Activated T-cell treated with anti-CD3 and anti-CD28 coated beads, Interleukin-2, amount 50 U/mL, for 72 hours (primary cell): ENCODE measurements at places on chromosomes 5 and 9. TPM values are rescaled to one million over a fixed set of nuclear protein-coding genes. Genes with fewer than 3 reads are reported as not detected.

GRCh38 chr5:51846015-51846414 lies 462.8 kb downstream of the ISL1 start:
- H3K27ac ChIP-seq = no peak overlapping the region
- H3K36me3 ChIP-seq = peaks cover 1% of the 10 kb centered on the region
- no peaks in the 10 kb centered on the region for H3K4me1 ChIP-seq
- no peak for DNase-seq
- no peak overlapping the region for H3K4me3 ChIP-seq
- H3K27me3 ChIP-seq = no peaks in the 10 kb centered on the region

DNA sequence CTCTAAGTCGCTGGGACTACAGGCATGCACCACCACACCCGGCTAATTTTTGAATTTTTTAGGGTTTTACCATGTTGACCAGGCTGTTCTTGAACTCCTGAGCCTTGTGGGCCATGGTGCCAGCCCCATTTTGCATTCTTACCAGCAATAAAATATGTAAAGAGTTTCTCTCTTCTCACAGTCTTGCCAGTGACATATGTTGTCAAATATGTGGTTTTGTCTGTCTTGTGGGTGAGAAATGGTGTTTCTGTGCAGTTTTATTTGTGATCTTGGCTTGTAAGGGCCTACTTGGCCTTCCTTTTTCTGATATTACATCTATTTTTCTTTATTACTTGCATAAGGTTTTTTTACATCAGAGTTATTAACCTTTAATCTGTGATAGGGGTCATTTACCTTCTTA lies 47.1 kb downstream of the SPIN1 start:
- no peak overlapping the region for H3K27ac ChIP-seq
- H3K4me1 ChIP-seq = peaks cover 32% of the 10 kb centered on the region
- DNase-seq = no peak
- no peaks in the 10 kb centered on the region for H3K27me3 ChIP-seq
- peaks cover 26% of the 10 kb centered on the region for H3K36me3 ChIP-seq
- peak overlapping the region; percentile 31 for H3K4me3 ChIP-seq

GRCh38 chr5:98768160-98768959 lies 5.1 kb upstream of the RGMB start:
- H3K4me1 ChIP-seq = peaks cover 32% of the 10 kb centered on the region
- H3K27me3 ChIP-seq = peaks cover 55% of the 10 kb centered on the region
- peak overlapping the region; percentile 99 for H3K4me3 ChIP-seq
- no peak overlapping the region for H3K27ac ChIP-seq
- H3K36me3 ChIP-seq = no peaks in the 10 kb centered on the region
- peak; percentile 57 for DNase-seq

- no peak for DNase-seq
- H3K36me3 ChIP-seq = no peaks in the 10 kb centered on the region
- H3K27me3 ChIP-seq = no peaks in the 10 kb centered on the region
- no peak overlapping the region for H3K27ac ChIP-seq
Observed at GRCh38 chr5:86838083-86838482, 220.3 kb downstream of the COX7C start.

- no peak overlapping the region for H3K4me3 ChIP-seq
- no peaks in the 10 kb centered on the region for H3K4me1 ChIP-seq
Observed at GRCh38 chr5:59685793-59686192, 207.7 kb downstream of the PDE4D start.

DNA sequence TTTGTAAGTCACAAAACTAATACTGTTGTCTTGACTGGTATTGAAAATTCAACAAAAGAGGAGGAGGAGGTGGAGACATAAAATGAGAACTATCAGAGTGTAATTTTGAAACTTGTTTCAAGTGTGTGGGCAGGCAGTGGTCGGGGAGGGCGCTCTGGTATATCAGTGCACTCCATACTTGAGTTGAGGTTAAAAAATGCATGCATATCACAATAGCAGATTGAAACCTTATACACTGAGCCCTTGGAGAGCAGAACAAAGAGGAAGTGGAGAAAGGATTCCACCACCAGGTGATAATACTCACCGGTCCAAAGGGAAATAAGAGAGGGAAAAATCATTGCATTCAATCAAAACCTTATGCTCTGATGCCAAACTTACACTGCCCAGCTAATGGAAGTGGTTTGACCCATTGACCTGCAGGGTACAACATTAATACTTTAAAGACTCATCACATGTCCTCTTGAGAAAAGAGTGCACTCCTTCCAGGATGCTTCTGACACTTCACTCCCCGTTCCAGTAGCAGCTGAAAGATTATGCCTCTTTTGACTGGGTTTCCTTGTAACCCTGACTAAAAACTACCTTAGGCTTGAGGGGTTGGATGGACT lies 79.5 kb upstream of the FAM169A start:
- H3K27me3 ChIP-seq = peaks cover 54% of the 10 kb centered on the region
- H3K36me3 ChIP-seq = no peaks in the 10 kb centered on the region
- peak; percentile 57 for DNase-seq
- H3K4me3 ChIP-seq = no peak overlapping the region

- no peaks in the 10 kb centered on the region for H3K4me1 ChIP-seq
- DNase-seq = no peak
- H3K27ac ChIP-seq = no peak overlapping the region
- H3K27me3 ChIP-seq = peaks cover 10% of the 10 kb centered on the region
Observed at GRCh38 chr9:115170358-115171073, 52.6 kb upstream of the TNC start.

- no peak overlapping the region for H3K4me3 ChIP-seq
- no peaks in the 10 kb centered on the region for H3K27me3 ChIP-seq
- H3K36me3 ChIP-seq = no peaks in the 10 kb centered on the region
- no peak for DNase-seq
- H3K4me1 ChIP-seq = no peaks in the 10 kb centered on the region
Observed at GRCh38 chr5:163838738-163839137, 333.3 kb downstream of the MAT2B start.

GRCh38 chr5:139104577-139105276 lies 93.4 kb downstream of the SIL1 start:
- H3K27ac ChIP-seq = no peak overlapping the region
- H3K4me3 ChIP-seq = no peak overlapping the region

- H3K36me3 ChIP-seq = no peaks in the 10 kb centered on the region
- peak; percentile 24 for DNase-seq
- H3K4me1 ChIP-seq = peaks cover 7% of the 10 kb centered on the region
- H3K27me3 ChIP-seq = peaks cover 11% of the 10 kb centered on the region
- no peak overlapping the region for H3K27ac ChIP-seq
- no peak overlapping the region for H3K4me3 ChIP-seq
Observed at GRCh38 chr5:57692582-57693487, 210.2 kb upstream of the ACTBL2 start.

- H3K27ac ChIP-seq = no peak overlapping the region
- H3K36me3 ChIP-seq = no peaks in the 10 kb centered on the region
- no peak overlapping the region for H3K4me3 ChIP-seq
Observed at GRCh38 chr9:129703667-129704355, 38.4 kb downstream of the PRRX2 start.

DNA sequence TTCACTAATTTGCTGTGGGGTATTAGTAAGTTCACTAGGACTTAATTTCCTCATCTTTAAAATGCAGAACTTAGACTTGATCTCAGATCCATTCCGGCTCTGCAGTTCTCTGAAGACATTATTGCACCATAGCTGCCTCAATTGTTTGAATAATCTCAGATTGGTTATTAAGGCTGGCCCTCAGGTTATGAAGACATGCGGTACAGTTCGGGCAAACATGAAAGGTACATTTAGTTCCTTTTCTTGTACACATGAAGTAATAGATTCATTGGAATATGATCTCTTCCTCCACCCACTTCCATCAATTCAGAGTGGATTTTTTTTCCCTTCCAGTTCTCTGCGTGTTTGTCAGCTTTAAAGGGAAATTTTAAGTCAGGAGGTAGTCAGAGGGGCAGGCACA lies 28.0 kb downstream of the ATP6V0E1 start:
- no peaks in the 10 kb centered on the region for H3K27me3 ChIP-seq
- H3K4me3 ChIP-seq = no peak overlapping the region
- peak overlapping the region; percentile 19 for H3K27ac ChIP-seq
- peaks cover 75% of the 10 kb centered on the region for H3K4me1 ChIP-seq

DNA sequence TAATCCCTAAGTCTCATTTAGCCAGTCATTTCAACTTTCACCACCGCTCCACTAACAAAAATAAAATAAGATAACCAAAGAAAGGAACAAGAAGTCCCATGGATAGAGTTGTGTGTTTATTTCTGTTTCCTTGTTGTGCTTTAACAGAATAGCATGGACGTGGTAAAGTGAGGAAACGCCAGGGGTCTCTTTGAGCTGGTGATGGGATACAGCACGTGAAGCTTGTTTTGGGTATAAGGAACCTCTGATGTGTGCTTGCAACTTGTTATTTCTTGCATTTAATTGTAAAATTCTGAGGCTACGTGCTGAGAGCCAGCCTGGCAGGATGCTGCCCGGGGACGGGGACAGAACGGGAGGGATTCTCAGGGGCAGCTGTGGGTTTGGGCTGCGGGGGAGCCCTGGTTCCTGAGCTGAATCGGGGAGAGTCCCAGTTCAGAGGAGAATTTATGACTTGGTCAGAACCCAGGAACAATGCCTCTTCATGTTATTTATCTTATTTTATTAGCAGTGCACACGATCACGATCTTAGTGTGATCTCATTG lies 63.4 kb downstream of the ANKRD33B start:
- H3K4me1 ChIP-seq = peaks cover 35% of the 10 kb centered on the region
- H3K27ac ChIP-seq = peak overlapping the region; percentile 47
- peak overlapping the region; percentile 88 for H3K4me3 ChIP-seq
- no peak for DNase-seq
- H3K27me3 ChIP-seq = peaks cover 28% of the 10 kb centered on the region
- H3K36me3 ChIP-seq = peaks cover 6% of the 10 kb centered on the region

DNA sequence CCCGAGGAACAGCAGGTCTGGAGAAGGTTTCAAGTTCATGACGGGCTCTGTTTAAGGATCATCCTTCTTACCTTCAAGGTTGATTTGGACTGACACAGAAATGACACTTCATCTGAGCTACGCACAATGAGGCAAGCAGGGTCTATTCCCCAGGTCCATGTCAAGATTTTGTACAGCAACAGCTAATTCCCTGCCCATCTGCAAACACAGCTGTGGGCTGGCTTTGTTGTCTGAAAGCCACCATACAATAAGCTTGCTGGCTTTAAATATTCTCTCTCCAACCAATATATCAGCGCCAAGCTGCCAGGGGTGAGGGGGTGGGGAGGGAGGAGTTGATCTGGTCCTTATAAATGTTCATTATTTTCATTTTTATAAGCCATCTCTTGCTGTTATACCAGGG lies 92.0 kb downstream of the OTULIN start:
- H3K4me1 ChIP-seq = no peaks in the 10 kb centered on the region
- H3K27me3 ChIP-seq = no peaks in the 10 kb centered on the region
- no peak overlapping the region for H3K27ac ChIP-seq

The KIF24 gene
- 7.4 TPM for total RNA-seq

The SLC45A2 gene
- not detected for total RNA-seq

The KIF4B gene
- total RNA-seq = 0.30 TPM
